Right ventricle myocardium inferior (tissue), 1 donor: ENCODE measurements at places on chromosomes 7 and 10.

- DNase-seq = no peak
These were observed 1.6 kb upstream of the ARHGAP12 start for GRCh38 chr10:31930023-31930751.

GRCh38 chr10:64630534-64630933 is 1109.3 kb downstream of the REEP3 start:
- no peak for DNase-seq

GRCh38 chr7:4707980-4708411 is 25.9 kb downstream of the FOXK1 start:
- no peak for DNase-seq

GRCh38 chr10:102744374-102745051 is 765 bp downstream of the WBP1L start:
- DNase-seq = no peak

- no peak for DNase-seq
These were observed 43.5 kb downstream of the VWA2 start for GRCh38 chr10:114282526-114282925.

- no peak for DNase-seq
These were observed 73.2 kb upstream of the NEUROD6 start for GRCh38 chr7:31413766-31414165.

GRCh38 chr7:32879460-32879859 is 12.1 kb downstream of the KBTBD2 start:
- no peak for DNase-seq

GRCh38 chr7:33354201-33354600 is 224.8 kb downstream of the BBS9 start:
- no peak for DNase-seq

DNA sequence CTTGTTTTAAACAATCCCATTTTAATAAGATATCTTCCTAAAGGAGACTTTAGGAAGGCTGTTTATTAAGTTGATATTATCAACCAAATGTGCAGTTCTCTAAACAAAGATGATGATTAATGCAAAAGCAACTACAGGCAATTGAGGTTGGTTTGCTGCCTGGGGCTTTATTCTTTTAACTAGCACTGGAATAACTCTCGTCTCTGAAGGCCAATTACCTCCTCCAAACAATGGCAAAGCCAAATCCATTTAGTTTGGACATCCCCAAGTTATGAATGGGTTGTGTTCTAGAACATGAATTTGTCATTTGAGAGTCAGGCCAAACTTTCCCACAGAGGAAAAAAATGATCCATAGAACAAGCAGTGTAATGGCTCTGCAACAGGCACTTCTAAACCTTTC is 114.1 kb downstream of the SLC16A9 start:
- no peak for DNase-seq

DNA sequence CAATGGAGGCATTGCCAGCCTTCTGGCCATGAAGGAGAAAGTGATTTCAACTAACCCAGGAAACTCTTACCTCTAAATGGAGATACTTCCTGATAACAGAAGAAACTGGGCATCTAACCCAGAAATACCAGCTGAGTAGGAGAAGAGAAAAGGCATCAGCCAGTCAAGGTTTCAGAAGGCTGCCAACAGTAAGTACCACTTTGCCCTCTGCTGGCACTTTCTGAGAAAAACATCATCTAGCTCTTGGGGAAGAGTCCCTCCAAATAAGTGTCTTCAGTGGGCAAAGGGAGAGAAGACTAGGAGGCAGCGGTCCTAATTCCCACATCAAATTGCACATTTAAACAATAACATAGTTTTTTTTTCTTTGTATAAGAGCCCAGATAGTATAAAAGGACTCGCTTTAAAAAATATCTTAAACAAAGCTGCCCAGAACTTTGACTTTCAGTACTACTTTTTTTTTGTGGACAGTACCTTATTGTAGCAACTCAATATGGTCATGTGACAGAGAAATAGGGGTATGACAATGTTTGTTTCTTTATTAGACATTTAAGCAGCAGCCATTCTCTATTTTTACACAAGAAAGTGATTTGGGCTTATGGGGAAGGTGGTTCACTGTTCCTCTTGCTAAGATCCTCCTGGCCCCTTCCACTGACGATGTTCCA is 157.3 kb downstream of the CTTNBP2 start:
- no peak for DNase-seq

DNA sequence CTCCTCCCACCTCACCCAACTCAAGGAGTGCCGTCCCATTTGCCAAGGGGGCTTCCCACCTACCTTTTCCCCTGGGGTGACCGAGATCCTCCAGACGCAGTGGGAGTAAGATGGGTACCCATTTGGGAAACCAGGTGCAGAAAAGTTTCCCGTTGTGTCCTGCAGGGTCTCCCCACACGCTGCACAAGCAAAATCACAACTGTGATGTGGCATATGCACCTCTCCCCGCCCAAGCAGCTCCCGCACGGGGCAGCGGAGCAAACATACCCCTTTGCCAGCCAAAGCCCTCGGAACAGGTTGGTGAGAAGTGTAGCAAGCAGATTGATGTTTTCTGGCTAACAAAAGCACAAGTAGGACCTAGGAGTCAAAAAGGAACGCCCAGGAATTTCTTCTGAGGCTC is 51.5 kb upstream of the OPALIN start:
- DNase-seq = no peak

- no peak for DNase-seq
These were observed 37.1 kb downstream of the TMEM229A start for GRCh38 chr7:123995617-123996326.

DNA sequence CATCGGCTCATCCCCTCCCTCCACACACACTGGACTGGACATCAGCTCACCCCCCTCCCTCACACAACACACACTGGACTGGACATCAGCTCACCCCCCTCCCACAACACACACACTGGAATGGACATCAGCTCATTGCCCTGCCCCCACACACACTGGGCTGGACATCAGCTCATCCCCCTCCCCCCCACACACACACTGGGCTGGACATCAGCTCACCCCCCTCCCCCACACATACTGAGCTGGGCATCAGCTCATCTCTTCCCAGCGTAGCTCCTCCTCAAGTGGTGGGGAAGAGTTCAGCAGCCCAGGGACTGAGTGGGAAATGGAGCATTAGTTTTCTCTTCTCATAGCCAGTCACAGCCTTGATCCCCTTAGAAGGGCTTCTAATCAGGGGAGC is 58.1 kb upstream of the WDR11 start:
- no peak for DNase-seq

GRCh38 chr10:129498680-129499079 is 31.6 kb downstream of the MGMT start:
- no peak for DNase-seq

- DNase-seq = no peak
These were observed 150.3 kb upstream of the CHST15 start for GRCh38 chr10:124243702-124244121.

DNA sequence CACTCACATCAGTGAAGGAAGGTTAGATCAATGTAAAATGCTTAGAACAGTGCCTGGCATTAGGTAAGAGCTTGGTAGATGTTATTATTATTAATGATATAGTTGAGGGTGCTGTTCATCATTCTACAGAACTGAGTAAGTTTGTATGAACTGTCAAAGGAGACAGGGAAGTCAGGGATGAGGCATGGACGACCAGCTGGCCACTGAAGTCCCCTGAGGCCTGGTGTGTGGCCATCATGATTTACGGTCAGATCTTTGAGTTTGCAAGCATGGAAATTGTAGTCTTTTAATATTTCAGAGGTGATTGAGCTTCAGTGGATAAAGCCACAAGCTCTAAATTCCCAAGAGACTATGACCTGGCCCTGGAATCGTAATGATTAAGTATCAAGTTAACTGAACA is 6.9 kb downstream of the ARMC3 start:
- DNase-seq = no peak

GRCh38 chr10:96984541-96985131 is 152.5 kb downstream of the LCOR start:
- DNase-seq = no peak

GRCh38 chr7:108974641-108975040 is 405.0 kb downstream of the DNAJB9 start:
- DNase-seq = no peak

DNA sequence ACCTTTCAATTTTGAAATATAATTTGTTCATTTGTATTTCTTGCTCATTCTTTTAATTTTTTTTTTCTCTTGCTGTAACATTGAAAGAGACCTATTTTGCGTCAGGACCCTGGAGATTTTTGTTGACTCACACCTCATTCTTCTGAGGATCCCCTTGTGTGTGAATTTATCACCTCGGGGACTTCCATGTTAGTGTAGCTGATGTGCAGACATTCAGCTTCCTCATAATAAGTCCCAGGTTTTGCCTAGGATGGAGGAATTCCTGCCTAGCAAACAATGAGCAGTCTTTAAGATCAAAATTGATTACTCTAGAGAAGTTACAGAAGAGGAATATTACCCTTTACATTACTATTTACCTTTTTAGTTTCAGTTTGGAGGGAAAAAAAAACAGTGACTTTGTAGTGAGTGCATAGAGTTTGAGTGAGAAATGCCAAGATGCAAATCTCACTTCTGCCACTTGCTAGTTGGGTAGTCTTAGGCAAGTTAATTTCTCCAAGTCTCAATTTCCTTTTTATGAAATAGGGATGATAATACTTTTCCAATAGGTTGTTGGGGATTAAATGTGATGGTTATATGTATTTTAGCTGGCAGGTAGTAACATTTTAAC is 14.3 kb downstream of the TES start:
- no peak for DNase-seq

DNA sequence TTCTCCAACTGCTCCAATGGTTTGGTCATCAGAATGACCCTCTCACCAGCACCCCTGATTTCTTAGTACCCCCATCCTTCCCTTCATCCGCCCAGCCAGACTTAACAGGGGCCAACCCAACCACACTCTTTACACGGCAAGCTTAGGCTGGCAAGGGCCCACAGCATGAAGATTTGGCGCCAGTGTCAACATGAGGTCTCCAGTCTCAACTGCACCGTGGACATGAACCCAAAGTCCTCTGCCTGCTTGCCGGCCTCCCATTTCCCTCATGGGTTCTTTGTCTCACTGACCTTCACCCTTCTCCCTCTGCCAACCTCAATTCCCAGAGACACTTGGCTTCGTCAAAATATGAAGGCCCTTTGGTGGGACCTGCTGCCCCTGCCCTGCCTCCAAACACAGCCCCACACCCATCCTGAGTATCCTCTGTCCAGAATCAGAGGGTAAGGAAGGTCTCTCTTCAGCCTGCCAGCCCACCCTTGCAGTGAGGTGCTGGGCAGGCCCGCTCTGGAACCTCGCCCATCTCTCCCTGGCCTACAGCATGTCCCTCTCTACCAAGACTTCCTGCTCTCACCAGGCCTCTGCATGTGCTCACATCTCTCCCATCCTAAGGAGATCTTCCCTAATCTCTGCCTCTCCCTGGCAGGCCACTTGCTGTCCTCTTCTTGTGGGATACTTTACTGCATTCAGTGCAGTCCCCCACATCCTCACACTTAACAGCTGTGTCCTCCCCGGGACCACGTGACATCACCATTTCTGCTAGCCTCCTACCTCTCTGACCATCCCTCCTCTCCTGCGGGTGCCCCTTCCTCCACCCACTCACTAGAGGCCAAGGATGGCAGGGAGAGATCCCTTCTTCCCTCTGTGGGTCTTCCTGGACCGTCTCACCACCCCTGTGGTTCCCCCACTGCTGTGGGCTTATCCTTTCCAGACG is 91.7 kb upstream of the ZMIZ1 start:
- DNase-seq = no peak

- no peak for DNase-seq
These were observed 128.4 kb downstream of the NRBF2 start for GRCh38 chr10:63261496-63261895.

DNA sequence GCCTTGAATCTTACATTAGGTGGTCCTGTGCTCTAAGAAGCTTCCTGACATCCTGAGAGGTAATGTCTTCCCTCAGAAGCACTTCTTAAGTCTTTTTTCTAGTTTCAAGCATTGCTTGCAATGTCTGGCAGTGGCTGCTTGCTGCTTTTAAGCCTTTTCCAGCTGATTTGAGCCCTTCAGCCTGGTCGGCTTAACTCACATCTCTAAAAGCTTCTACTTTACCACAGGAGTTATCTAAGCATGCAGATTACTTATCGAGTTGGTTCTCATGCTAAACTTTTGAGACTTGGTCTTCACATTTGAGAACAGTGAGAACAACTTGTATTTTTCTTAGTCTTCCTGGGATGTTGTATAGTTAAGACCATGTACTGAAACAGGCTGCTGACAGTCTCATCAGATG is 3.9 kb downstream of the LRMDA start:
- no peak for DNase-seq

DNA sequence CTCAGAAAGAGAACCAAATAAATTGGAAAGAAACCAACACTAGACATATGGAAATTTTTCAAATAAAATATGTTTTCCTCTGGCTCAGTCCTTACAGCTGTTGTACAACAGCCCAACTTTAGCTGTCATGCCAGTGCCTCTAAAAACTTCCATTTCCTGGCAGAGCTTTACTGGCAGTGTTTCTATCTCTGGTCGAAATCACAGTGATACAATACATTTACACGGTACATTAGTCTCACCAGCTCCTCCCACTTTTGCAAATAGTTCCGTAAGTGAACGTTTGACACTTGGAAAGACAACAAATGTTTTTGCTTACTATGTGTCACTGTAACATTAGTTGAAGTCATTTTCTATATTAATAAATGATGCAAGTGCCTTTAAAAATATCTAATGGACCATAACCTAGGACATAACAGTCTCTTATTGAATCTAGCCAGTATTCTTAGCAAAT is 29.8 kb downstream of the BCAP29 start:
- no peak for DNase-seq
